ENCODE measurements at places on chromosomes 16 and 17. TPM values are rescaled to one million over a fixed set of nuclear protein-coding genes. Genes with fewer than 3 reads are reported as not detected.
A peak's percentile ranks its signal among the peaks of the same experiment; 100 is the strongest.

DNA sequence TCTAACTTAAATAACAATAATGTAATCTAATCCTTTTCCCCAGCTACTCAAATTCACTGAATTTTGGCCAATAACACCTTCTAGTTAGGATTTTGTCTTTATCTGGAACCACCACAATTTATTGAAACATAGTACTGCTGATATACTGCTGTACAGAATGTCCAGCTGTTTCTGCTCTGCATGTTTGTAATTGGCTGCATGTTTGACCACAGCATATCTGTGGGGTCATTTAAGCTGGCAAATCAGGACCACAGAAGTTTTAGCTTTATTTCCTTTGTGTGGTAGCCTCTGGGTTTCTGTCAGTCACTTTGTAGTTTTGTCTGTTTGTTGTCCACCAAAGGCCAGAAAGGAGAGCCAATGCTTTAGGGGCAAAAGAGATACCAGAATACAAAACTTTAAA is 22.2 kb upstream of the RAB11FIP4 start:
- DNase-seq, result no peak

DNA sequence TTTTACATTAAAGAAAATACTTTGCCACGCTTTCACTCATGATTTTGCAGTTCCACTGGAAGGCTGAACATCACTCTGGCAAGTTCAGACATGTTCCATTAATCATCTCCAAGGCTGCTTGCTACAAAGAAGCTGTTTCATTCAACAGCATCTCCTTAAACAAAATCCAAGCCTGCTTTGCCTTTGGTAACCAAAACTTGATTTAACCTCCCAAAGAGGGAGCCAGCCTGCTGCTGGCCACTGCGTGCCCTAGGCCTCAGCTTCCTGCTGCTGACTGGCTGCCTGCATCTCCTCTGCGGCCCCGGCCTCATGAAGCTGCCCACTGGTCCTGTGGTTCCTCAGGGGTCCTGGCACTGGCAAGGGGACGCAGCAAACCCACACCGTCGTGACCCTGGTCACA is 31.8 kb downstream of the ANKRD11 start:
- DNase-seq, result no peak

DNA sequence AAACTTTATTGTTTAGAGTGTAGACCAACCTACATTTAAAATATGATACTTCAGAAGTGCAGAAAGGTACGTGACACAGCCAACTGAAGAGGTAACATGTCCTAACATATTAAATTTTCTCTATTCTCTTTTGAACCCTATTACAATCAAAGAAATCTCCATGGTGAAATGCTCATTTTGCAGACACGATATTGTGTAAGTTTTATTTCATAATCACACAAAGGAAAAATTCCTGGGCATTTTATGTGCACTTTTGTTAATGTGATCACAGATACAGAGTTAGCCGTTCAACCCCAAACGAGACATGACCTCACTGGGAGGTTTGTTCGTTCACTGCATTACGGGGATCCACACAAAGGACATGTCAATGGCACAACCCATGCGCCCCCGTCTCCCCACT is 21.8 kb downstream of the KCNJ16 start:
- DNase-seq, result no peak

GRCh38 chr16:7272567-7273158 is 60.0 kb upstream of the RBFOX1 start:
- DNase-seq, result no peak

The NPIPB4 gene
- total RNA-seq, result 120 TPM

DNA sequence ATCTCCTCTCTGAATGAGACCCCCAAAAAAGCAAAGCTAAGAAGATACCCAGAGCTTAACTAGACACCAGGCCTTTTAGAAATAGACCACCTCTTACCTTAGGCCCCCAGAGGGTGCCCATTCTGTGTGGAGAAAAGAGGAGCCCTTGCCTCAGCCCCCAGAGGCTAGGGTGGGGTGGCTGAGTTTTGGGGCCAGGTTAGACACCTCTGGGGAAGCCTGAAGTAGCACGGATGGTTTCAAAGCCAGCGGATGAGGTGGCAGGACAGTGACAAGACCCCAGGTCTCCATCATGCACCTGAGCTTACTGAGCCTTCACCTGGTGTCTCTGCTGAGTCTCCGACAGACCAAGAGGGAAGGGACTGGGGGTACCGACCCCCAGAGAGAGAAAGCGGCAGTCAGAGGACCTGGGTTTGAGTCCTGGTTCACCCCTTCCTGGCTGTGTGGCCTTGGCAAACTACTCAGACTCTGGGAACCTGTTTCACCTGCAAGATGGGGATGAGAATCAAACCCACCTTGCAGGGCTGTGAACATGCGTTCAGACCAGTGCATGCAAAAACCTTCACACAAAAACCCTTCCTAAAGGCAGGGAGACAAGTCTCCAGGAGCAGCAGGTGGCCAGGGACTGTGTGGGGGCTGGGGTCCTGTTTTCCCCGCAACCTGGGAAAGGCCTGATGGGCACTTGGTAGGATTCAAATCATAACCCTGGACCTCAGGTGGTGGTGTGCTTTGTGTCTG is 7.7 kb downstream of the SCGB1C2 start:
- no peak for DNase-seq

The CIBAR2 gene
- not detected for total RNA-seq

- DNase-seq, result no peak
Observed at GRCh38 chr16:70644763-70645597, 1.4 kb upstream of the IL34 start.

The KRT20 gene
- total RNA-seq, result 803 TPM

The TEKT5 gene
- not detected for total RNA-seq

DNA sequence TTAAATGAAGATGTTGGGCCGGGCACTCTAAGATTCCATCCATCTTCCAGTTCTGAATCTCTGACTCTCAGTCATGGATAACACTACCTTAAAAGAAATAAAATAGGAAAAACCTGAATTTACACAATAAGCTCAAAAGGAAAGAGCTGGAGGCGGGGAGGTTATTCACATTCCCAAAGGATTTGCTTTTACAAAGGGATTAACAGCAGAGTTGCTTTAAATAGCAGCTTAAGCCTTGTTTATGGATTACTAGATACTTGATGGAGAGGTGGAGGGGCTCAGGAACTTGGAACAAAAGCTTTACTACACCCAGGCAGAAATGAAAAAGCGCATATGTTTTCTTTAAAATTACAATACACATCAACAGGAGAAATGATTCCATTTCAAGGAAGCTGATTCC is 84.5 kb downstream of the XYLT1 start:
- no peak for DNase-seq

DNA sequence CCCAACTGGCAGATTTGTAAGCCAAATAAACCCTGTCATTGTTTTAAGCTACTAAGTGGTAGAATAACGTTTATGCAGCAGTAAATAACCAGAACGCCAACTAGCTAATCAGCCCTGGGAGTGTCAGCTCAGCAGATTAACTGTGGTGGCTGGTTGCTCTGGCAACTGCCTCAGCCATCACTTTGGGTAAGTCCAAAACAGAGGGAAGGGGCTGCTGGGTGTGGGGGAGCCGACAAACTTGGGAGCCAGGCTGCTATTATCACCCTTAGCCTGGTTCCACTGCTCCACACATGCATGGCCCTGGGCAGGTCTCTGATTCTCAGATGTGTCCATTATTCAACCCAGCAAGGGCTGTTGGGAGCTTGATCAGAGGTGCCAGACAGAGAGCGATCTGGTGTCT is 22.2 kb upstream of the RHOT1 start:
- no peak for DNase-seq

DNA sequence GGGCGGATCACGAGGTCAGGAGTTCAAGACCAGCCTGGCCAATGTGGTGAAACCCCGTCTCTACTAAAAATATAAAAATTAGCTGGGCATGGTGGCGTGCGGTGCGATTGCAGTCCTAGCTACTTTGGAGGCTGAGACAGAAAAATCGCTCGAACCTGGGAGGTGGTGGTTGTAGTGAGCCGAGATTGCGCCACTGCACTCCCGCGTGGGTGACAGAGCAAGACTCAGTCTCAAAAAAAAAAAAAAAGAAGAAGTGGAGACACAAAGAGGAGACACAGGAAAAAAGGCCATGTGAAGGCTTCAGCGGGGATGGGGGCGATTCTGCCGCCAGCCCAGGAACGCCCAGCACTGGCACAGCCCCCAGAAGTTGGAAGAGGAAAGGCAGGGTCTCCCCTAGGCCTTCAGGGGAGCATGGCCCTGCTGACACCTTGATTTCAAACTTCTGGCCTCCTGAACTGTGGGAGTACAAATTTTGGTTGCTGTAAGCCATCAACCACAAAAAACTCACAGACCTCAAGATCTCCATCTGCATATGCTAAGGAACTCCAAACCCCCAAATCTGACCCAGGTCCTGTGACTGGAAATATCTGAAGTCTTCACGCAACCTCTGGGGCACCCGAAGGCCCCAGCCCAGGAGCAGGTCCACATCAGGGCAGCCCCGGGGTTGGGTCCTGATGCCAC is 7.0 kb downstream of the SGSH start:
- DNase-seq, result no peak

DNA sequence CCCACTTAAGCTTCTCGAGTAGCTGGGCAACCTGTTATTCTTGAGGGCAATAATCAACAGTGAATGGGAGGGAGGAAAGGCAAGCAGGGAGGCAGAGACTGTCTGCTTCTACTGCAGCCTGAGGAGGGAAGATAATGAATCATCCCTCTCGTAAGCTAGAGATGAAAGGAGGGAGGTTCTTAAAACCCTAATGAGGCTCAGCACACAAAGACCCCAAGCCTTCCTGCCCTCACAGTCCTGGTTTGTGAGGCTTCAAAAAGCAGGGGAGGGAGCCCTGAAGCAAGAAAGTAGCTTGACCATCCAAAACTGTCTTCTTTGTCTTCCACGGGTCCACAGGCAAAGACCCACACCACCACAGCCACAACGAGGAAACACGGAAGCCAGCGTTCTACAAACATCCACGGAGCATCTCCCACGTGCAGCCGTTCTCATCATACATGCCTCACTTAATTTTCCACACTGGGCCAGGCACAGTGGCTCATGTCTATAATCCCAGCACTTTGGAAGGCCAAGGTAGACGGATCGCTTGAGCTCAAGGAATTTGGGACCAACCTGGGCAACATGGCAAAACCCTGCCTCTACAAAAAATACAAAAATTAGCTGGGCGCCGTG is 1.8 kb downstream of the PIK3R5 start:
- DNase-seq, result no peak

DNA sequence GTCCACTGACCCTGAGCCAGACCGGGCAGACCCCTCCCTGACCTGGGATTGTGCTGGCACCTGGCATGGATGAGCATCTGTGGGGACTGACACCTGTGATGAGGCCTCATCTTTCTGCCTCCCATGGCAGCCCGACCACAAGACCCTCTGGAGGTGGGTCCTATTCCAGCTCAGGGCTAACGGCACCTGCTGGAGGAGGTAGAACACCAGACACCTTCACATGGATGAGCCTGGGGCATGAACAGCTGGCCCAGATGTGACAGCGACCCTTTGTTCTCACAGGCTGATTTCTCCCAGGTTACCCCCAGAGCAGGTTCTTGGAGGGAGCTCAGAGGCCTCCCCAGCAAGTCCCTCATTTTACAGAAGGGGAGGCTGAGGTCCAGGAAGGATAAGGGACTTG is 46.4 kb upstream of the PIK3R6 start:
- no peak for DNase-seq

- no peak for DNase-seq
Observed at GRCh38 chr16:57179215-57179828, 6.5 kb downstream of the PSME3IP1 start.

The MPP3 gene
- total RNA-seq, result 9.5 TPM

The RAP1GAP2 gene
- total RNA-seq, result 53.0 TPM

DNA sequence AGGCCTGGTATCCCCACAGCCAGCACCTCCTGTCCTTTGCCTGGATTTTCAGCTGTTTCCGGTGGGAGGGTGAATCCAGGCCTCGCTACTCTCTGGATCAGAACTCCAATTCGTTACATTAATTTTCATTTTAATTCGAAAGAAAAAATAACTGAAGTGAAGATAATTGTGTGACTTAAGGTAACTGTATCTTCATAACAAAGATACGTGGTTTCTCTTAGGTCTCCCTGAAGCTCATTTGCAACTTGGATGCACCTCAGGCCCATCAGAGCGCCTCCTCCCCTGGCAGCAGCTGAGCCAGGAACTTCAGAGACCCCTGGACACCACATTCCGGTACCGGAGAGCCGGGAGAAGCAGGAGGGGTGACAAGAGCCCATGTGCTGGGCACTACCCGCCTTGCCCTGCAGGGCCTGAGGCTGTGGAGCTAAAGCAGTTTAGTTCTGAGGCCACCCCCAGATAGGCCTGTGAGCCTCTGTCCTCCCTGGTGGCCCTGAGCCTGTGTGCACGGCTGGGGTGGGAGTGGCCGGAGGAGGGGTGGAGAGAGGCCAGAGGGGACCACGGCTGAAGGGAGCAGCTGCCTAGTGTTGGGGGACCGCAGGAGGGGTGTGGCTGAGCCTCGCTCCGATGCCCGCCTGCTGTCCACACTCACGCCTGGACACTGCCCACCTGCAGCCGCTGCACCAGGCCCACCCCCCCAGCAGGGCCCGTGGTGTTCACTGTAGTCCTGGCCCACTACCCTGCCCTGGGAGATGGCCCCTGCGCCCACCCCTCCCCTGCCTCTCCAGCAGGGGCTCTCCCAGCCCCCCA is 11.4 kb upstream of the DUS1L start:
- DNase-seq, result no peak

The CHST4 gene
- not detected for total RNA-seq

- peak; percentile 48 for DNase-seq
Observed at GRCh38 chr16:58510776-58511628, 4.3 kb upstream of the SETD6 start.

DNA sequence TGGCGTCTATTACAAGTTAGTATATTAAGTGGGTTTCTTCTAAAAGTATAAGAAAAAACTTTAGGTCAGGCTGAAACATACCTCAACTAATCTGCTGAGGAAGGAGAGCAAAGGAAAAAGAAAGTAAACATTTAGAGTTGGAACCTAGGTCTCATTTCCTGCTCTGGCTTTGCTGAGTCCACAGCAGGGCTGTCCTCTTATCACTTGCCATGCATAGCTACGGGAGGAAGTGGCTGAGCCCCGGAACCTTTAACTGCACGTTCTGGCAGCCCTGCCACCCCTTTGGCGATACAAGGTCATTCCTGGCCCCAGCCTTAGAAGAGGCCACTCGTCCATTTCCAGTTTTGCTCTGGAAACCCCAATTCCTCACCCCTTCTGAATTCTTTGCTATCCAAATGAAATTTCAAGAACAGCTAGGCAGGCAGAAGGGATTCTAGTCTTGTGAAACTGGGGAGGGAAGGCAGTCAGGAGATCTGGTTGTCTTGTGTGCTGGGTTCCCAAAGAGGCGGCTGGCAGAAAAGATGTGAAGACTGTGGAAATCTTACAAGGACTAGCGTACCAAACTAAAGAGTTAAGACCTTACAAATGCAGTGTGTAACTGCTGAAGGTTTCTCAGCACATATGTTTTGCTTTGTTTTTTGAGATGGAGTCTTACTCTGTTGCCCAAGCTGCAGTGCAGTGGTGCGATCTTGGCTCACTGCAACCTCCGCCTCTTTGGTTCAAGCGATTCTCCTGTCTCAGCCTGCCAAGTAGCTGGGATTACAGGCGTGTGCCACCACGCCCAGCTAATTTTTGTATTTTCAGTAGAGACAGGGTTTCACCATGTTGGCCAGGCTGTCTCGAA is 19.1 kb downstream of the WIPI1 start:
- DNase-seq, result peak; percentile 69

The UBE2G1 gene
- total RNA-seq, result 34.9 TPM

DNA sequence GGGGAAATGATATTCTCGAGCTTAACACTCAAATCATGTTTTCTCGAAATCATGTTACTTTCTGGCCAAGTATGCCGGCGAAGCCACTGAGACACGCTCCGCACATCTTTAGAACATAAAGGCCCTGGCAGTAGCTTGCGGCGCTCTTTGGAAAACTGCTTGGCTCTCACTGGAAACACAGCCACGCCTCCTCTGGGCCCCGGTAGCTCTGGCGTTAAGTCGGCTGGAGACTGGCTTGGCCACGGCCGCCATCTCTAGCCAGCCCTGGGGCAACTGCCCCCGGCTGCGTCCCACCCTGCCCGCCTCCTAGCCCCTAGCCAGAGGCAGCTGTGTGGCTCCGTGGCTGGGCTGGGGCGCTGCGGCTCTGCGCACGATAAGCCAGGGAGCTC is 9.2 kb upstream of the BAIAP2 start:
- DNase-seq, result no peak

Measured in Peyer's patch (tissue), 4 donors.